ENCODE measurements at places on chromosomes 4 and X.

GRCh38 chrX:35166023-35166422, 223.4 kb downstream of the FAM47B start:
- no peak for DNase-seq

DNA sequence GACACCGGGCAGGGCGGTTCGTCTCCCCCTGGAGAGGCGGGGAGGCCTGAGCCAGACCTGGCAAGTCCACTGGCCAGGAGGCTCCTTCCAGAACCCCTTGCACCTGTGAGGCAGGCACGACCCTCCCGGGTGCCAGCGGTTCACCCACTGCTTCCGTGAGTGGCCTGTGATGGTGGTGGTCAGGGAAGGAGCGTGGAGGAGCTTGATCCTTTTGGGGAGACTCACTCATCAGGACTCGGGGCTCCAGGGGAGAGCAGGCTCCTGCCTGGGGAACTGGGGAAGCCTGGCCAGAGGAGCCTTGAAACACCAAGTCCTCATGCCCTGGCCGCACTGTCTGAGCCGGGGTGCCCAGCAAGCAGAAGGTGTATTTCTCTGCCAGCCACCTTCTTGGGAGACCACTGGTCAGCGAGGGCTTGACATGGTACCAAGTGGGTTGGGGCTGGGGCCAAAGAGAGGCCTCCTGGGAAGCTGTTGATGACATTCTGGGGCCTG, 860 bp downstream of the FAM50A start:
- DNase-seq, result peak; percentile 89

DNA sequence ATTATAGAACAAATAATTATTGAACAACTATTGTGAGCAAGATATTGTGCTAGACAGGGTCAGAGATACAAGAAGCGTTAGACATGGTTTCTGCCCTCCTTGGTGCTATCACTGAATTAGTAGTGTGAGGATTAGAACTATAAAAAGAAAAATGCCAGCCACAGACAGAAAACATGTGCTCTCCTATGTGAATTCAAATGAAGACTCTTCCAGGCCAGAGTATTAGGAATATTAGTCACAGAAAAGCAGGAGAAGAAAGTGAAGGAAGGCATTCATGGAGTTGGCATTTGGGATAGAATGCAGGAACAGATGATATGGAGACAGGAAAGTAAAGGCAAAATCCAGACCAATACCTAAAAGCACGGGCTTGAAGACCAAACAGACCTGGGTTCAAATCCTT, 179.6 kb upstream of the TENM3 start:
- peak; percentile 56 for DNase-seq

DNA sequence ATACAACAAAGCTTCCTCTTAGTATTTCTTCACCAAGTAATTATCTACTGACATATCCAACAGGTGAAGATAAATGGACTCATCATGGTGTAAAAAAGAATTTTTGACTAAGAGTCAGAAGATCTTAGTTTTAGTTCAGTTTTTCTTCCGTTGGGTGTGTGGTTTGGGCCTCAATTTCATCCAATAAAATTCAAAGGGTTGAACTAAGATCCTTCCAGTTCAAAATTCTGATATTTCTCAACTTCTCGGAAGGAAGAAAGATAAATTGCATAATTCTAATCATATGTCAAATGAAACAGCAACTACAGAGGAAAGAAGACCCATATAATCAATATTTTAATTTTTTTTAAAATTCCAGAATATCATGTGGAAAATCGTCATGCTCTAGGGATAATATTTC, 192.7 kb downstream of the SPRY1 start:
- no peak for DNase-seq

All from osteoblast (primary cell).